Spinal cord (tissue), 10 donors: ENCODE measurements at places on chromosomes 3 and 15. TPM values are rescaled to one million over a fixed set of nuclear protein-coding genes. Genes with fewer than 3 reads are reported as not detected.

DNA sequence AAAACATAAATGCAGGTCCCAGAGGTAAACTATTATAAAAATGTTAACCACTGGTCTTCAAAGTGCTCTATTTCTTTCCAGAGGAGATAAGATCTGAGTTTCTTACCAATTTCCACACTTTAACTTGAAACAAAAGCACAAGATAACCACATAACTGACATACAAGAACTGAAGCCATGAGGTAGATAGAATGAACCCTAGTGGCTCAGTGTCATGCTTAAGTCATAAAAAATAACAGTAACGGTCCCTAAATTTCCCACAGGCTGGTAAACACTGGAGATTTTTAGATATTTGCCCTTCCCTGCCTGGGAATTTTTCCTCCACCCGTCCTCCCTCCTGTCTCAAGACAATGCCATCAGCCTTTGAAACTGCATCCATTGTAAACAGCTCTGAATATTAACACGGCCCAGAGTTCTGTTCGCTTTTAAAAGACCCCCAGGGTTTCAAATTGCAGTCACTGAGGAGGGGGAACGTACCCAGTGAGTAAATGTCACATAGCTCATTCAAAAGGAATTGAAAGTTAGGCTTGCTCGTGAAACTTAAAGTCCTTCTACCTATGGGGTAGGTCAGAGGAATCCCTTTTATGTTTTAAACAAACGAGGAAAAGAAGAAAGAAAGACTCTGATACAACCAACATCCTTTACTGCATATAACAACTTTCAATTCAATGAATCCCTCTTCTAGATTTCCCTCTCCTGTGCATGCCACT is 5.7 kb downstream of the LRIG1 start:
- peak overlapping the region; percentile 88 for H3K27ac ChIP-seq
- peaks cover 12% of the 10 kb centered on the region for H3K4me1 ChIP-seq
- peaks cover 3% of the 10 kb centered on the region for H3K36me3 ChIP-seq
- no peaks in the 10 kb centered on the region for H3K27me3 ChIP-seq
- no peak for DNase-seq
- H3K4me3 ChIP-seq = peak overlapping the region; percentile 35

DNA sequence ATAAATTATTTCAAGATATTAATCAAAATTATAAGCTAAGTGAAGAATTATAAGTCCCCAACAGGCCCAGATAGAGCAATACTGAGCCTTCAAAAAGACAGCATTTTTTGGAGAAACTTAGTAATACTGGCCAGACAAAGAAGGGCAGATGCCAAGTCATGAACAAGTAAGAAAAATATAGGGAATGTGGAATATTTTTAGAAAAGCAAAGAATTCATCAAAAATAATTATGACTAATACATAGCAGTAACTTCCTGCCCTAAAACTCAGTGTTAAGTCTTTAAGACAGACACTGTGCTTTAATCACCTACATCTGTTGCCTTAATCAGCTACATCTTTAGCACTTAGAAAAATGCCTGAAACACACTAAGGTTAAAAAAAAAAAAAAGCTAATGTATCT is 31.2 kb downstream of the DPH6 start:
- no peak for DNase-seq
- H3K27ac ChIP-seq = no peak overlapping the region
- no peaks in the 10 kb centered on the region for H3K4me1 ChIP-seq

DNA sequence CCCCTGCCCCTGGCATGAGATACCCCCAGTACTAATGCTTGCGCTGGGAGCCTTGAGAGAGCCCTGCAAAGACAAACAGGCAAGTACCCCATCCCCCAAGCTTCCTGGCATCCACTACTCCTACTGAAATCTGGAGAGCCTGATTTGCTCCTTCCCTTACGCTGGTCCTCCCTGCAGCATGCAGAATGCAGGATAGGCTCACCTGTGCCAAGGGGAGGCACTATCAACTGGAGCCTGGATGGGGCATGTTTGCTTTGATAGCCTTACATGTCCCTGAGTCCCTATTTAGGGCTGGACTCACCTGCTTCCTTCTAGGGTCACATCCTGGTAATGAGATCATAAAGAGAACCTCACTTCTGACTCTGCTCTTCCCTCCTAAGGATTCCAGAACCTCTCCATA is 42.9 kb downstream of the RAB11A start:
- peaks cover 20% of the 10 kb centered on the region for H3K4me1 ChIP-seq
- no peaks in the 10 kb centered on the region for H3K27me3 ChIP-seq
- no peak overlapping the region for H3K4me3 ChIP-seq

DNA sequence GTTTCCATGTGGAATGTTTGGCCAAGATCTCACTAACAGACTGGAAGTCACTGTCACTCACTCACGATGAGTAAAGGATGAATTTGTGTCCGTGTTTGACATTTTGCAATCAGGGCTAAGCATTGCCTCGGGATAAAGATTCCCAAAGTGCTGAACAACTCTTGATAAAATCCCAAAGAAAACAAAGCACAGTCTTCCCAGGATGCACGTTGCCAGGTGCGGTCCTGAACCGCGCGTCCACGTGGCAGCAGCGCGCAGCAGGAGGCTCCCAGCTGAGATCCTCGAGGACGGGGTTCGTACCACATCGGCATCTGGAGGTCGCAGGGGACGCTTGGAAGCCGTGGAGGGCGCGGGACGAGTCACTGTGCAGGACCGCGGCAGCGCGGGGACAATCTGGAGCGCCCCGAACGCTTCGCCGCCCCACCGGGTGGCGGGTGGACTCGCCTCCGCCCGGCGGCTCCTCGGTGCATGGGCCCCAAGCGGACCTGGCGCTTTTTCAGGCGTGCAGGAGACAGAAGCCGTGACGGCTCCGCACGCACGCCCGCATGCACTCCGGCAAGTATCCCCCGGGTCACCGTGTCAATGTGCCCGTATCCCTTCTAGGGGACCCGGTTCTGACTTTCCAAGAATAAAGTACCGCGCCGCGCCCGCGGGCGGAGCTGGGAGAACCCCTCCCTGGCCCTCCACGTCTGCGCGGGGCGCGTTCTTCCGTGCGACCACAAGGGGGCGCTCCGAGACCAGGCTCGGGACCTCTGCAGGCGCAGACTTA is 17.7 kb downstream of the CPN2 start:
- peak overlapping the region; percentile 42 for H3K4me3 ChIP-seq
- H3K27me3 ChIP-seq = peaks cover 16% of the 10 kb centered on the region
- DNase-seq = peak; percentile 69

GRCh38 chr3:111285694-111286093 is 214.1 kb downstream of the NECTIN3 start:
- peak; percentile 66 for DNase-seq
- H3K36me3 ChIP-seq = no peaks in the 10 kb centered on the region
- no peaks in the 10 kb centered on the region for H3K27me3 ChIP-seq
- H3K4me3 ChIP-seq = no peak overlapping the region
- H3K4me1 ChIP-seq = no peaks in the 10 kb centered on the region
- H3K27ac ChIP-seq = no peak overlapping the region

DNA sequence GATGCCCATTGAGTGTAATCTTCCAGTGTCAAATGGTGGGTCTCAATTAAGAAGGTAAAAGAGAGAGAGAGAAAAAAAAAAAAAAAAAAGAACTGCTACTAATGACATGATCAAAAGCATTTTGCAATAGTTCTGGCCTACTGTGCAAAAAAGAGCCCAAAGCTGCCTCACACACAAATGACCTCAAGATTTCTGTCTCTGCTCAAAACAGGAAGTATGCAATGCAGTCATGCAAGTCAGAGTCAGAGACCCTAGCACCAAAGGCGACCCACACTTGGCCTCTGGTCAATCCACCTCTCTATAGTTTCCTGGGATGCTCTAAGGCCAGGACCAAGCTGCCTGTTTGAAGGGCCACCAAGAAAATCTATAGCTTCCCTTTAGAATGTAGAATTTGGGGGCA is 323.5 kb downstream of the VPS13C start:
- H3K27me3 ChIP-seq = no peaks in the 10 kb centered on the region
- H3K36me3 ChIP-seq = no peaks in the 10 kb centered on the region
- H3K4me3 ChIP-seq = no peak overlapping the region
- no peaks in the 10 kb centered on the region for H3K4me1 ChIP-seq
- no peak for DNase-seq
- H3K27ac ChIP-seq = no peak overlapping the region

- H3K27ac ChIP-seq = peak overlapping the region; percentile 75
- peaks cover 53% of the 10 kb centered on the region for H3K4me1 ChIP-seq
- DNase-seq = no peak
- no peak overlapping the region for H3K4me3 ChIP-seq
- H3K27me3 ChIP-seq = no peaks in the 10 kb centered on the region
These were observed 11.2 kb downstream of the HRH1 start for GRCh38 chr3:11165476-11165875.

DNA sequence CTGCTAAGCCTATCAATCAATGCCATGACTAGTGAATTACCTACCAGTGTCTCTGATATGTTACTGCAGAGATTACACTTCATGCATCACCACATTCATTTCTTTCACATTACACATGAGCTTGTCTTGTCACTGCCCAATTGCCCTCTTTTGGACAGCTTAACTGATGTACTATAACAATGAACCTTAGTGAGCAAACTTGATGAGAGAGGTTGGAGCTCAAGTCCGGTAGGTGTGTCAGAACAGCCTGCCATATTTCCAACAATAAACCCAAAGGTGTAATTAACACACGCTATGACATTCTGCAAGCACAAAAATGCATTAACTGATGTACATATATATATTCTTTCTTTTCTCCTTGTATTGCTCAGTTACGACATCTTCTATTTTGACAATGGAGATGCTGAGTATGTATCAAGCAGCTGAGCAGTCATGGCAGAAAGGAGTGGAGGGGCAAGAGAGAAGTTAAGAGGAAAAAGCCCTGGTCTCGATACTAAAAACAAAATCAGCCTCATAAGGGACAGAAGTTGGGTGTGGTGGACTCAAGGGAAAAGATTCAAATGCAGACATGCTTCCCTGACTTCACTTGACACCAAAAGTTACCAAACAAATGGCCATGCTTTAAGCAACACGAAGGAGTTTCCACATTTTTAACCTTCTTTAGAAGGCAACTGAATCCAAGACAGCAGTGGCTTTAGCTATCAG is 538.2 kb downstream of the FOXP1 start:
- DNase-seq = no peak
- H3K27ac ChIP-seq = no peak overlapping the region
- H3K4me3 ChIP-seq = no peak overlapping the region

GRCh38 chr3:8723612-8724011 is 10.0 kb upstream of the CAV3 start:
- DNase-seq = no peak
- no peak overlapping the region for H3K27ac ChIP-seq
- H3K27me3 ChIP-seq = no peaks in the 10 kb centered on the region
- no peaks in the 10 kb centered on the region for H3K4me1 ChIP-seq

- H3K27ac ChIP-seq = no peak overlapping the region
- no peak overlapping the region for H3K4me3 ChIP-seq
- peaks cover 3% of the 10 kb centered on the region for H3K4me1 ChIP-seq
- DNase-seq = no peak
- no peaks in the 10 kb centered on the region for H3K27me3 ChIP-seq
These were observed 47.6 kb downstream of the RAP2B start for GRCh38 chr3:153209596-153209995.

DNA sequence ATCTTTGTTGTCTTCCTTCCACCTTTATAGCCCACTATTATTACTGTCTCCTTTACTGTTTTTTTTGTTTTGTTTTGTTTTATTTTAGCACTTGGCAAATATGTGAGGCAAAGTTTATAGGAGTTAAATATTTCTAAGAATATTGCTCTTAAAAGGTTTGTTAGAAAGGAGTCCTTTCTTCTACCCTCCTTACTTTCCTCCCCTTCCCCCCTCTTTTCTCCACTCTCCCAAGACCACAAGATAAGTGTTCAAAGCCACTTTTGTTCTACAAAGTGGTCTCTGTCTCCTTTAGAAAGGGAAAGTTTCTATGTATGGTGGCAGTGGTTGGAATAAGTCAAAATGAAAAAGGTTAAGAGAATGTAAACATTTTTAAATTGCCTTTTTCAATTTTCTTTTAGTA is 130.7 kb upstream of the TSC22D2 start:
- H3K27me3 ChIP-seq = no peaks in the 10 kb centered on the region
- H3K4me3 ChIP-seq = no peak overlapping the region
- no peak overlapping the region for H3K27ac ChIP-seq
- H3K4me1 ChIP-seq = no peaks in the 10 kb centered on the region
- H3K36me3 ChIP-seq = no peaks in the 10 kb centered on the region

GRCh38 chr3:129119365-129120100 is 2.1 kb downstream of the RAB43 start:
- no peaks in the 10 kb centered on the region for H3K27me3 ChIP-seq
- peak overlapping the region; percentile 74 for H3K4me3 ChIP-seq
- no peak for DNase-seq
- peak overlapping the region; percentile 82 for H3K27ac ChIP-seq

- H3K36me3 ChIP-seq = no peaks in the 10 kb centered on the region
- H3K27me3 ChIP-seq = no peaks in the 10 kb centered on the region
- no peaks in the 10 kb centered on the region for H3K4me1 ChIP-seq
- no peak for DNase-seq
- no peak overlapping the region for H3K4me3 ChIP-seq
- H3K27ac ChIP-seq = no peak overlapping the region
These were observed 8.3 kb downstream of the IQGAP1 start for GRCh38 chr15:90396321-90396720.

DNA sequence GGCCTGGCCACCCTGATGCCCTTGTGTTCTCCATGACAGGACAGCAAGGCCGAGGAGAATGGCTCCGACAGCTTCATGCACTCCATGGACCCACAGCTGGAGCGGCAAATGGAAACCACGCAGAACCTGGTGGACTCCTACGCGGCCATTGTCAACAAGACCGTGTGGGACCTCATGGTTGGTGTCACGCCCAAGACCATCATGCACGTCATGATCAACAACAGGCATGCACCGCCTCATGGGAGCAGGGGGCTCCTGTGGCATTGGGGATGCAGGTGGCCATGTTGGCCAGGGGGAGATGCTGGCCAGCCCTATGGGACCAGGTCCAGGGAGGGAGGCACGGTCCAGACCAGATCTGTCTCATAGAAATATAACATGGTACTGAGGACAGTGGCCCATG is 62.9 kb downstream of the GOLGA8B start:
- H3K4me1 ChIP-seq = no peaks in the 10 kb centered on the region
- H3K27me3 ChIP-seq = no peaks in the 10 kb centered on the region
- DNase-seq = no peak
- no peak overlapping the region for H3K4me3 ChIP-seq

- peak; percentile 77 for DNase-seq
- H3K27ac ChIP-seq = peak within 1 kb of the TSS; percentile 62
- peak within 1 kb of the TSS; percentile 61 for H3K4me3 ChIP-seq
- no peaks in the 10 kb centered on the region for H3K36me3 ChIP-seq
- H3K4me1 ChIP-seq = peaks cover 12% of the 10 kb centered on the region
These were observed at the start of gene SIDT1 for GRCh38 chr3:113531826-113532697. TSS of gene SIDT1 (plus strand) at chr3:113532555. CDS start at chr3:113533022, 467 bp downstream.

GRCh38 chr3:142088522-142088921 is 60.8 kb downstream of the TFDP2 start:
- no peak overlapping the region for H3K27ac ChIP-seq
- no peaks in the 10 kb centered on the region for H3K4me1 ChIP-seq
- H3K4me3 ChIP-seq = no peak overlapping the region
- H3K27me3 ChIP-seq = no peaks in the 10 kb centered on the region

Gene CDHR4
- total RNA-seq = 0.28 TPM

Gene PLA2G4D
- total RNA-seq = 0.10 TPM

Gene MUC20
- 2.9 TPM for total RNA-seq

Gene OR5K2
- not detected for total RNA-seq

Gene FMN1
- total RNA-seq = 4.5 TPM

Gene GRK7
- total RNA-seq = 0.20 TPM

Gene GCSAM
- total RNA-seq = 1.2 TPM

Gene SRGAP3
- 46.1 TPM for total RNA-seq

Gene CYP1A1
- 0.89 TPM for total RNA-seq

Gene CEP70
- total RNA-seq = 43.3 TPM

Gene MKRN3
- total RNA-seq = 15.6 TPM

Gene ZNF501
- total RNA-seq = 15.9 TPM

Gene ADAMTS7
- 4.9 TPM for total RNA-seq

Gene CCR9
- total RNA-seq = 2.0 TPM

Gene TRPC1
- total RNA-seq = 32.1 TPM

Gene CPB1
- 0.17 TPM for total RNA-seq
